Activated CD8-positive, alpha-beta memory T cell treated with anti-CD3 and anti-CD28 coated beads for 1 hour (primary cell): ENCODE measurements at places on chromosomes 3 and 15.

- no peak for DNase-seq
These were observed 236.4 kb upstream of the MRPL3 start for GRCh38 chr3:131739211-131739610.

DNA sequence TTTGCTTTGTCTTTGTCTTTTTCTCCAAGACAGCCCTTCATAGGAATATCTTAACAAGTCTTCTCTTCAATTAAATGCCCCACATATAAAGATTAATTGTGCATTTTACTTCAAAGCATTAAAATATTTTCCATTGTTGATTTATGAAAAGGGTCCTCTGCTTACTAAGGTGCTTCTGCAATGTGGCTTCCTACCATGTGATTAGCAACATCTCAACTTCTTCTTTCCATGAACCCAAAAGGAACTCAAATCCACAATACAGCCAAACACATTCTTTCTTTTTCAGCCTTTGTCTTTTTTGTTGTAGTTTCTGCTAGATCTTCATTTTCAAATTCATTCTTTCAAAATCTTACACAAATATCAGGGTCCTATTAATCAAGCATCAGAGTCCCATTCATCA lies 309.2 kb downstream of the NSUN3 start:
- DNase-seq: no peak

DNA sequence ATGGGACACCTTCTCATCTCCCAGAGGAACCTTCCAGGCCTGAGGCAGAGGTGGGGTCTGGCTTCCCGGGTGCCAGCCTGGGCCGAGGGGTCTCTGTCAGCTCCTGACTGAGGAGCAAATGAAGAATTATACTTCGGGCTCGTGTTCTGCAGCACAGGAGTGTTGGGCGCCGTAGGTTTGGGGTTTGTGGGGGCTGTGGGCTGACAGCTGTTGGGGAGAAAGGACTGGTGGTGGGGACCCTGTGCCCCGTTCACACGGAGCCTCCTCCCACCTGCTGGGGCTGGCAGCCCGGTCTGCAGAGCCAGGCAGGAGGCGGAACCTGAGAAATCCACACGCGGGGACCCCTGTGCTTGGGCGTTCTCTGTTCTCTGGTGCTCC lies 59.7 kb downstream of the ADAMTS7 start:
- DNase-seq: no peak

GRCh38 chr3:133756716-133757694 lies 10.8 kb downstream of the TF start:
- DNase-seq: no peak

DNA sequence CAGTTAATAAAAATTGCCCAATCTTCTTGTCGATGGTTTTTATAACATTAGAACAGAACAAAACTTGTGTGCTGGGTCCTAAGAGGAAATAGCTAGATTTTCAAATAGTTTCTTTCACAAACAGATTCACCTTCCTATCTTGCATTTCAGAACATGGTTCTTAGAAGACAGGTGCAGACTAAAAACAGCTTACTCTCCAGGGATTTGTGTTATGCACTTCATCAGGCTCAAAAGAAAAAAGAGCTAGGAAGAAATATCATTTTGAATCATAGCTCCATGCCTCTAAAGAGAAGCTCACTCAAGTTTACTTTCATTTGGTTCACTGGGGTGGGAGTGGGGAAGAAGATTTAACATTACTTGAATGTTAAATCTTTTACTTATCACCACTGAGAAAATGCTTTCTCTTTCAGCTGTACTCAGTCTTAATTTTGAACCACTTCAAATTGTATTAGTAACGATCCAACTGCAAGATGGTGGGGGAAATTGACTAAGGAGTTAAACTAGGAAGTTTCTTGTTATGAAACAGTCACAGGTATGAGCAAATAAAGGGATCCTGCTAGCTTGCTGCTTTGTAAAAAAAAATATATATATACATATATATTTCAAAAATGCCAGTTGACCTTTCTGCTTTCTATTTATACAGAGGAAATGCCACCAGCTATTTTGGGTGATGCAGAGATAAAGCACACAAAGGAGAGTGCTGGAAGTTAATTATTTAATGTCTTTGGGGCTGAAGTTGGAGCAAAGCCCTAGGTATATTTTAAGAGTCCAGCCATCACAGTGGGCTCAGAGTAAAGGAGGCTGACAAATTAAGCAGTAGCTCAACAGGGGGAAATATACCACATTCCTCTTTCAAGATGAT lies 28.3 kb upstream of the NUDT16 start:
- DNase-seq: no peak

GRCh38 chr3:148729476-148730055 lies 31.9 kb downstream of the AGTR1 start:
- DNase-seq: no peak

DNA sequence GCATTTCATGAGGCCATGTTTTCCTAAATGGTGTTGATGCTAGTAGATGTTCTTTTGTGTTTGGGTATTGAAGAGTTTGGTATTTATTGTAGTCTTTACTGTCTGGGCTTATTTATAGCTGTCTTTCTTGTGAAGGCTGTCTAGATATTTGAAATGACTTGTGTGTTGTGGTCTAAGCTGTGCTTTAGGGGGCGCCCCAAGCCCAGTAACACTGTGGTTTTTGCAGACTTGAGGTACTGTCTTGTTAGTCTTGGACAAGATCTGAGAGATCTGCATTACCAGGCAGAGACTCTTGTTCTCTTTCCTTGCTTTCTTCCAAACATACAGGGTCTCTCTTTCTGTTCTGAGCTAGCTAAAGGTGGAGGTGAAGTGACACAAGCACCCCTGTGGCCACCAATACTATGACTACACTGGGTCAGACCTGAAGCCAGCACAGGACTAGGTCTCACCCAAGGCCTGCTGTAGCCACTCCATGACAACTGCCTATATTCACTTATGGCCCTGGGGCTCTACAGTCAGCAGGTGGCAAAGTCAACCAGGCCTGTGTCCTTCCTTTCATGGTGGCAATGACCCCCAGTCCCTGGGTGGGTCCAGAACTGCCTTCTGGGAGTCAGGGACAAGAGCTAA lies 152.1 kb upstream of the TBC1D5 start:
- peak; percentile 14 for DNase-seq

GRCh38 chr3:126212620-126213378 lies 32.4 kb upstream of the ALDH1L1 start:
- DNase-seq: no peak

DNA sequence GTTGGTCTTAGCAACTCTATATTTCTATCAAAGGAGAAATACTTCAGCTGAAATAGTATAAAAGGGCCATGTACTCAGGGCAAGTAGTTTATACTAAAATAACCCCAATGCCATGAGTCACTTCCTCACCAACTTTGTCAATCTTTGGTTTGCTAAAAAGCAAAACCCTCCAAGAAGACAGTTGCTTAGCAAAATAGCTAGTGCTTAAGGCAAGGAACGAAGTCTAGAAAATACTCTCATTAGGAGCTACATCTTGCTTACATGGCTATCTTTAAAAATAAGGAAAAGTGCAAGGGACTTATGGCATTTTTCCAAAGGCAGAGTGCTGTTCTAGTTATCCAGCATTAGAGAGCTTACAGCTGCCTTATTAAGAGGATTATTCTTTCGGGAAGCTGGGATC lies 28.4 kb downstream of the P3H2 start:
- DNase-seq: no peak

DNA sequence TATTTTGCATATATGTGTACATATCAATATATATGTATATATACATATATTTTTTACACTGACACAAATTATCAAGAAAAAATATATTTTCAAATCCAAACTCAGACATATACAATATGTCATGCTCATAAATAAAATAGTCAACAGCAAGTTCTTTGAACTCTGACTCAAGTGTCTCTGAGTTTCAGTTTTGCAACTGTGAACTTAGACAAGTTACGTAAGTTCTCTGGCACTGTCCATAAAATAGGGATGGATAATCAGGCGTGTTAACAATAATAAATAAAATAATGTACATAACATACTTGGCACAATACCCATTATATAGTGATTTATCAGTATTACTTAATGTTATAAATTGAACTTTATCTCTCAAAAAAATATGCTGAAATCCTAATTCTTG lies 12.1 kb upstream of the XRN1 start:
- DNase-seq: no peak

- DNase-seq: no peak
These were observed 665 bp downstream of the PIGB start for GRCh38 chr15:55319537-55320237.

DNA sequence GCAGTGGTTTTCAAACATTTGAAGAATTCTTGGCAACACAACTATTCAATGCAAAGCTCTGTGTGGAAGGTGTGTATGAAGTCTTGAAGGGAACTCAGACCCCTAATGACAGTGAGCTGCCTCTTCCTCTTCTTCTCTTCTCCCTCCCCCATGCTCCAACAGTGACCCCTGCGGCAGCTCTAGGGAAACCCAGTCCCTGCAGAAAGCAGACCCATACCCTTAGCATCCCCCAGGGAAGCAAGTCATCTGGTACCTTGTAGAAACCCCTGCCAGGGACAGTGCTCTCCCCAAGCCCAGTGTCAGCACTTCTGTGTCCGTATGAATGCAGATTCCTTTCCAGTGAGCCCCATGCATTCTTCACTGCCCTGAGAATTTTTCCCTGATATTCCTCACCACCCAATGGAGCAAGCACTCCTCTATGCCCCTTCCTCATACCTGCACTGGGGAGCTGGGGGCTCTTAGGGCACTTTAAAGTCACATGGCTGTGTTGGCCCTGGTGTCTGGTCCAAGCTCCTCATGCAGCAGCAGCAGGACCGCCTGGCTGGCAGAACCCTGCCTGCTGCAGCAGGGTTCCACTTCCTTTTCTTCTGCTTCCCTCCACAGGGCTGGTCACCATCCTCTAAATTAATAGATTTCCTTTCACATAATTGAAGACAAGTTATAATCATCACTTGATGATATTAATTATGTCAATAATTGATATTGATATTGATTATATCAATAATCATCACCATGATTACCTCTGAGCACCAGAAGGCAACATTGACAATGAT lies 442.5 kb downstream of the EPHB1 start:
- no peak for DNase-seq

GRCh38 chr3:128390867-128391266 lies 75.8 kb downstream of the DNAJB8 start:
- no peak for DNase-seq

DNA sequence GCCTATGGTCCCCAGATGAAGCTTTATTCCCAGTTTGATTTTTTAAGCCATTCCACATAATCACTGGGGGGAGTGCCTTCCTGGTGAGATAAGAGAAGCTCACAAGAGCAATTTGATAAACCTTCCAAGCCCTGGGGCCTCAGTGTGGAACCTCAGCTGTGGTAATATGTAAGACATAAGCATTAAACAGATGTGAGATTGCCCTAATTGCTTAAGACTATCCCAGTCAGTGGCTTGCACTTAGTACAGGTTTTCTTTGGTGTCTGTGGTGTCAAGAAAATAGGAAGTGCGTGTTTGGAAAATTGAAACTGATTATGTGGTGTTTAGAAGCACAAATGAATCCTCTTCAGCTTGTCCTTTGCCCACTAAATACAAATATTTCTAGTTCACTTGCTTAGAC lies 54.3 kb downstream of the LRRN1 start:
- DNase-seq: no peak

DNA sequence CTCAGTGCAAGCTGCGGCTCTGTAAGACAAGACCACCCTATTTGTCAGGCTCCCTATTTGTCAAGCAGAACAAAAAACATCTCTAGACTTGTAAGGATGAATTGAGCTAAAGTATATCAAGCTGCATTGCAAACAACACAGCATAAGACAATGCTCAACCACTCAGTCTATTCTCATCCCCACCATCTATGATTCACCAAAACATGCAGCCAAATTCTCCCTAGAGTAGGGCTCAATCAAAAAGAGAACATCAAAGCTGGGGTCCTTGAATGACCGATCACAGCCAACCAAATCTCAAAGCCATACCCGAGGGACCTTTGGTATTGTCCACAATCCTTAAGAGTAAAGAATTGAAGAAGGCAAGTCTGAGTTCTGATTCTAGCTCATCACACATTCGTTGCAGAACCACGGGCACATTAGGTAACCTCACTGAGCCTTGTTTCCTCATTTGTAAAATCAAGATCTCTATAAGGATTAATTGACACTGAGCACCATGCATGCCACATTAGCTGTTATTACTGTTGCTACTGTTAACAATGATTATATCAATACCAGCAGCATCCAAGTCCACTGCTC lies 31.2 kb downstream of the RFTN1 start:
- DNase-seq: no peak

- no peak for DNase-seq
These were observed 41.6 kb downstream of the NANOGP8 start for GRCh38 chr15:35043373-35044095.

GRCh38 chr3:17300441-17300840 lies 415.7 kb downstream of the PLCL2 start:
- DNase-seq: no peak

GRCh38 chr15:39745415-39745814 lies 37.2 kb downstream of the FSIP1 start:
- DNase-seq: no peak

DNA sequence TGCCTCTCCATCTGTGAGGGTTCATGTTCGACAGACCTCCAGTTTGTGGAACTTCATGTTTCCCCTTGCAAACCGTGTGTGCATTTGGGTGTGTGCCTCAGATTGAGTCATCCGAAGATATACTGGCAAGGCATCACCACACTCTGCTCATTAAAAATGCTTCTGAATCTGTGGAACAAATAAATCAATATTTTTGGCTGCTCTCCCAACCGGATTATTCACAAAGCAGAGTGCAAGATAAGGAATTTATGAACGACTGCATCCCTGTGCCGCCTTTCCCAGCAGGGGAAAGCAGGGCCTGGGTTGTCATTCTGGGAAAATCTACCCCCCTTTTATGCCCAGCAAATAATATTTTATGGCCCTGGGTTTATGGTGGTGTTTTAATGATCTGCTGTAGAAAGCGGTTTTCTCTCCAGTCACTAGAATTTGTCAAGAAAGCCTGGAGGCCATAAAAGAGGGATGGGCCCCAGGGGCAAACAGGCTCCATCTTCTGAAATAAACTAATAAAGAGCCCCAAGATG lies 4.2 kb upstream of the WNT5A start:
- no peak for DNase-seq

DNA sequence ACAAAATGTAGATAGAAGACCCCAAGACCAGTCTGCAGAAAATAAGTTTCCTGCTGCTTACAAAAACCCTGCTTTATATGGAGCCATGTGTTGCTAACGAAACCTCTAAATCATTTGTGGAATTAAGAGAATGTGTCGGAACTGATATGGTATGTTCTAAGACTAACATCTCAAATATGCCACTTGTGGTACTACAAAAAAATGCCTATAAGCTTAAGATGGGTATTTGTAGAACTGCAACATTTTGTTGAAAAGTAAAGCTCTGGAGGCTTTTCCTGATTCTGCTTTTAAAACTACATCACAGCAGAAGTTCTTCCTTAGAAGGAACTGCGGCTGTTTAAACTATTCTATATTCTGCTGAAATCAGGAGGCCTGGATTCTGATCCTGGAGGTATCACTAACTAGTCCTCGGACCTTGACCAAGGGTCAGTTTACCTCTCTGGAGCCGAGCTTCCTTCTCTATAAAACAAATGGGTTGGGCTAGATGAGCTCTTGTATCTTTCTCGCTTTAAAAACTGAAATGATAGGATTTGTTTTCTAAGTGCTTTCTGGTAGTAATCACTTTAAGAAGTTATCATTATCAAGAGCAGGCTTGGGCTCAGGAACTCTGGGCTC lies 74.9 kb downstream of the RAD18 start:
- DNase-seq: no peak
